NCI-H2029 treated with DMSO at 0.1 percent for 48 hours (cell line): ENCODE measurements at places on chromosomes 4 and X.

DNA sequence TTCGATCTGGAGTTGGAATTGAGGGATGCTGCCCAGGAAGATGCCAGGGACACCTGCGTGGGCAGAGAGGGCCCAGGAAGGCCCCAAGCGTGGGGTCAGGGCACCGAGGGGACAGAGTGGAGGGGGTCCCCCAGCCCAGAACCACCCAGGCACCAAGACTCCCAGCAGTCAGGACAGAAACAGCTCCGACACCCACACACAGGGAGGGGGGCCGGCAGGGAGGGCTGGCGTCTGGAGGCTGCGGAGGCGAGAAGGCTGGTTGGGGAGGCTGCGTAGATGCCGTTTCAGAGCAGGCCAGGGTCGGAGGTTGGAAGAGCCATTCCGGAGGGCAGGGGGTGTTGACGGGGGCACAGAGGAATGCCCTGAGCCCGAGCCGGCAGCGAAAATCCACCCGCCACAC, 23.6 kb downstream of the ATP5ME start:
- DNase-seq: no peak

- DNase-seq: no peak
Measured at GRCh38 chrX:40912166-40912565, 173.1 kb upstream of the USP9X start.

- no peak for DNase-seq
Measured at GRCh38 chr4:53355930-53356521, 9.8 kb downstream of the SCFD2 start.

- no peak for DNase-seq
Measured at GRCh38 chr4:47270201-47270888, 193.2 kb downstream of the COMMD8 start.

GRCh38 chr4:55539658-55540057, 7.1 kb downstream of the CLOCK start:
- DNase-seq: no peak

- no peak for DNase-seq
Measured at GRCh38 chr4:147586637-147587036, 30.6 kb upstream of the TMEM184C start.

DNA sequence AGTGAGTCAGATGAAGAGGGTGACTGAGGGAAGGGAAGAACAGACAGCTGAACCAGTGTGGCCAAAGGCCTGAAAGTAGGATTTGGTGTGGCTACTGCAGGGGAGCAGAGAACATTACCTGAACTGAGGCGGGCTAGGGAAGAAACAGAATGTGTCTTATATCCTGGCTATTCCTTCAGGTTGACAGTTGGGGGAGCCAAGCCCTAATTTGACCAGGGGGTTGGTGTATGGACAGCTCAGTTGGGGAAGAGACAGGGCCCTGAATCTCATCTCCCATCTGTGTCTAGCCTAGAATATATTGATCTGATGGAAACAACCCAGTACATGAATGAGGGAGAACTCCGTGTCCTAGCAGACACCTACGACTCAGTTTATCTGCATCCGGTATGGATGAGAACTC, 4.2 kb downstream of the HDAC6 start:
- no peak for DNase-seq

DNA sequence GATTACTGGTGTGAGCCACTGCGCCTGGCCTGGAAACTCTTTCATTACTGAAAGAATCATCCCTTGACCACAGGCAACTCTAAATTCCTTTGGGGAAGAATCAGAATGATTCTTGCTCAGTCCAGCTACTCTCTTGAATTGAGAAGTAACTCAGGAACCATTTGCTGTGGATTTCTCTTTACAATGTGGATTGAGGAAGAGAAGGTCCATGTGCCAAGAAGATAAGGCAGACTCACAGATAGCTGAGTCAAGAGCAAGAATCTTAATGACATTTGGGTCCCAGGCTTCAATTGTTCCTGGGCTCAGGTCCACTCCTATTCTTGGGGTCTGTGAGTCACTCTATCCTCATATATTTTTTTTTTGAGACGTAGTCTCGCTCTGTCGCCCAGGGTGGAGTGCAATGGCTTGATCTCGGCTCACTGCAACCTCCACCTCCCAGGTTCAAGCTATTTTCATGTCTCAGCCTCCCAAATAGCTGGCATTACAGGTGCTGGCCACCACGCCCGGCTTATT, 6.2 kb upstream of the MGARP start:
- DNase-seq: no peak

DNA sequence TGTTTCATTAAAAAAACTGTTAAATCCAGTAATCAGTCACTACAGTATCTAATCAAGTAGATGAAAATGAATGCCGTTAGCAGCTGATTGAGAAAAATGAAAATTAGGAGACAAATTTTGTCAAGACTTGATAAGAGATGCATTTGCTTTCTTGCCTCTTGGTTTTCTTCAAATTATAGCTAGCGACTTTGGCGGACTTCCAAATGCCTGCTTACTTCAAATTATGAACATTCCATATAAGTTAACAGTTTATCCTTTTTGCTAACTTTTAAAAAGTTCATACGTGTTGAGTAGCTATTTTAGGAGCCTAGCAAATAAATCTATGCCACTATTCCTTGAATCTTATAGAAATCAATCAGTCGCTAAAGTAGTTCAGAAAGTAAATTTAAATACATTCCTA, 58.8 kb downstream of the PPP4R3C start:
- no peak for DNase-seq

- DNase-seq: peak; percentile 4
Measured at GRCh38 chrX:150146271-150146896, 208.1 kb upstream of the EOLA2 start.

GRCh38 chrX:153153516-153153915, 25.6 kb upstream of the MAGEA1 start:
- DNase-seq: no peak

DNA sequence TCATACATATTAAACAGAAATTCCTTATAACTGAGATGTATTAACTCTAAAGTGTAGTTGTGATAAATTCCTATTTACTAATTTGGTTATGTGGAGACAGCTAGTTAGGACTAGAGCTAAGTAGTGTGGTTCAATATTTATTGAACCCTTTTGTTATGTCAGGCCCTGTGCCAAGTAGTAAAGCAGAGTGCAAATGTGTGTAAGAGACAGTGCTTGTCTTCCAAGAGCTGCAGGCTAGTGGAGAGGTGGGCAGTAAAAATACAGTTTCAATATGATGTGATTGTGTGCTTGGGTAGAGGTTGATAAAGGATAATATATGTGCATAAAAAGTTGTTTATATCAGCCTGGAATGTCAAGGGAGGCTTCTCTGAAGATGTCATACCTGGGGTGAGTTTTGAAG, 80.0 kb downstream of the TBC1D19 start:
- DNase-seq: peak; percentile 43

DNA sequence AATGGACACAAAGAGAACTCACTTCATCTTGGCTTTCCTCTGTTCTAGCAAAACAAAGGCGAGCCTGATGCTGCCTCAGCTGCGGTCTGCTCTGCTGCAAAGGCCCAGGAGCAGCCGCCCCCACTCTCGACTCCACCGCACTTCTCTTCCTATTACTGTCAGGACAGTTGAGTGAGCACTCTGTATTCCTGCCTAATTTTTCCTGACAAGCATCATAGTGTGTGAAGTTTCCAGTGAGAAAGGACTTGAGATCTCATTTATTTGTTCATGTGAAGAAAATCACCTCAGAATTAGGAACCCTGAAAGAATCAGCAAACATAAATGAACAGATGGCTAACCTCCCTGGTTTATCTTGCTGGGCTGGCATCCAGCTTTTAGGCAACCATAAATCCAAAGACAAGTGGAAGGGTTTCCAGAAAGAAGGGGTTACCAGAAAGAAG, 15.6 kb downstream of the SCARB2 start:
- peak; percentile 96 for DNase-seq

- no peak for DNase-seq
Measured at GRCh38 chr4:75087865-75088264, 154.9 kb downstream of the PARM1 start.

DNA sequence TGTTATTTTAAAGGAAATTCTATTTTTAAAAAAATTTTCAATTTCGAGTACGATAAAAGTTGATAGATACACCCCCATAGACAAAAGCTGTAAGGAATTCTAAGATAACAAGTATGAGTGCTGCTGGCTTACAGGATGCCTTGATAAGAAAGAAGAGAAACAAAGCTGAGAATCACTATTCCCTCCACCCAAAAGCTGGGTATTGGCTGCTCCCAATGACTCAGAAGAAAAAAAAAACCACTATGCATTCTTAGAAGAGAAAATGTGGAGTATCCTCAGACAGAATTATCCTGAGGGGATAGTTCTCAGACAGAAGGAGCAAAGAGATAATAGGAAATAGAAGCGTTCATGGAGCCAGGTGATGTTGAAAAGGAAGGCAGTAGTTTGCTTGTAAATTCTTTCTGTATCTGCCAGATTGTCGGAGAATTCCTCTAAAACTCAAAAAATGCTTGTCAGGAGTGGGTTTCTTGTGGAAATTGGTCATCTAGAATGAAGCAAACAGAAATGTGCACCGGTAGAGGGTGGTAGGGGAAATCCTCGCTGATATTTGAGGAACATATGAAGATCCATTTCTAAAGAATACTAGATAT, 217.5 kb upstream of the ADAMTS3 start:
- DNase-seq: no peak
